ENCODE measurements at places on chromosomes 7 and 10. TPM values are rescaled to one million over a fixed set of nuclear protein-coding genes. Genes with fewer than 3 reads are reported as not detected.

GRCh38 chr7:132009778-132010177 lies 453.4 kb upstream of the PODXL start:
- DNase-seq = peak; percentile 55

DNA sequence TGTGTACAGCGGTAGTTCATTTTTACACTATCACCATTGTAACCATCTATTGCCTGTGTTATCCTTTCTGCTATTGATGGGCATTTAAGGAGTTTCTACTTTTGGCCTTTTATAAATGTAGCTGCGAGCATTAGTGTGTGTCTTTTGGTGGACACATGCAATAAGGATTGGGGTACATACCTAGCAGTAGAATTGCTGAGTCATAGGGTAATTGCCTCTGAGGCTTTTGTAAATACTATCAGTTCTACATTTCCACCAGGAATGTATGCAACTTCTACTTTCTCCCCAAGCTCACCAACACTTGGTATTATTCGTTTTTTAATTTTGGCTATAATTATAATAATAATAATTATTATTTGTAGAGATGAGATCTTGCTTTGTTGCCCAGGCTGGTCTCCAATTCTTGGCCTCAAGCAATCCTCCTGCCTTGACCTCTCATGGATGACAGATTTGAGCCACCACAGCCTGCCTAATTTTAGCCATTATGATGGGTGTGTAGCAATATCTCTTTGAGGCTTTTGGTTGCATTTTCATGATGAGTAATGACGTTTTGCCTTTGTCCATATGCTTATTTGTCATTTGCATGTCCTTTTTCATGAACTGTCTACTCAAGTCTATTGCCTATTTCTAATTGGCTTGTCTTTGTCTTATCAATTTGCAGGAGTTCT lies 277.0 kb downstream of the ACTR3B start:
- DNase-seq = no peak

The MBL2 gene
- not detected for total RNA-seq

- DNase-seq = no peak
Observed at GRCh38 chr7:143906151-143906550, 4.2 kb upstream of the TCAF1 start.

The FGF8 gene
- not detected for total RNA-seq

The ENKUR gene
- 0.36 TPM for total RNA-seq

The PPP1R17 gene
- total RNA-seq = not detected

- no peak for DNase-seq
Observed at GRCh38 chr10:61754587-61755550, 92.1 kb downstream of the CABCOCO1 start.

DNA sequence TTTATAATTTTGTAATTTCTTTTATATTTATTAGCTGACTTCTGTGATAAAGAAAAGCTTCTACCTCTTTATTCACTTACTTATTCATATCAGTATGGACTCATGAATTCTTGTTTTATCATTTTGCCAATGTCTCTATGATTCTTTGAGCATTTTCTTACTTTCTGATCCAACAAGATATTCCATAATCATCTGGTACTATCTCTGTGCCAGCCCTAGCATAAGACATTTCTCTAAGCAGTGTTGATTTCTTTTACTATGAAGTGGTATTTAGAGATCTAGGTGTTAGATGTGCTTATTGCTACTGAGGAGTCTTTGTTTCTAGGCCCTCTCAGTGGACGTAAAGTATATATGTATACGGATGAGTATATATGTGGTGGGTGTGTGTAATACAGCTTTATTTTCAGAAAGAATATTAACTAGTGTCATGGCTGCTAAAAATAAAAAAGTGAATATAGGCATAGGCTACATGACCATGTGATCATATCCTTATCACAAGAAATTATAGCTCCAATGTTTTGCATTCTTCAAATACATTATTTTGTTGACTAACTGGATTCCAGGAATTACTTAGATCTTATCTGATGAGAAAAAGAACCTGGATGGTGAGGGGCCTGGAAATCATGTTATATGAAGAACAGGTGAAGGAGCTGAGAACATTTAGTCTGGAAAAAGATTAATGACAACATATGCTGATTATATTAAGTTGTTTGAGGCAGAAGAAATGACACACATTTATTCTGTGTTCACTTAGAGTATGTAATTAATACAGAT lies 13.1 kb downstream of the PHTF2 start:
- no peak for DNase-seq

GRCh38 chr7:66050990-66051448 lies 24.6 kb upstream of the ASL start:
- DNase-seq = no peak

GRCh38 chr7:6205971-6206660 lies 66.3 kb downstream of the CYTH3 start:
- no peak for DNase-seq

The LIPF gene
- not detected for total RNA-seq

- DNase-seq = no peak
Observed at GRCh38 chr10:79178614-79179163, 109.9 kb downstream of the ZMIZ1 start.

The TYW1B gene
- 3.8 TPM for total RNA-seq

- no peak for DNase-seq
Observed at GRCh38 chr10:112370424-112370819, 3.5 kb upstream of the ACSL5 start.

DNA sequence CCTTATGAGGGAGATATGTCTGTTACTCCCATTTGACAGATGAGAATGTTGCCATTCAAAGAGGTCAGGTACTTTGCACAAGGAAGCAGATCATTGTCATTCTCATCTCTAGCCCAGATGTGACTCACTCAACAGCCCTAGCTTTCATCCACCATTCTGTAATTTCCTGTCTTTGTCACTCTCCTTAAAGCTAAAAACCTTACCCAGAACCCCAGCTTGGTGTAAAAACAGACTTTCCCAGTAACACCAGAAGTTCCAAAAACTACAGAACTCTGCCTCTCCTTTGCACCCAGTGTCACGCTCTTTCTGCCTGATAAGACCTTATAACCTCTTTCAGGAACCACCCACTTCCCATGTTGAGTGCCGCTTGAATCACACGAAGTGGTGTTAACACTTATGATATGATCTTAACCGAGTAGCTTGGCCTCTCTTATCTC lies 89.1 kb upstream of the SP4 start:
- no peak for DNase-seq

DNA sequence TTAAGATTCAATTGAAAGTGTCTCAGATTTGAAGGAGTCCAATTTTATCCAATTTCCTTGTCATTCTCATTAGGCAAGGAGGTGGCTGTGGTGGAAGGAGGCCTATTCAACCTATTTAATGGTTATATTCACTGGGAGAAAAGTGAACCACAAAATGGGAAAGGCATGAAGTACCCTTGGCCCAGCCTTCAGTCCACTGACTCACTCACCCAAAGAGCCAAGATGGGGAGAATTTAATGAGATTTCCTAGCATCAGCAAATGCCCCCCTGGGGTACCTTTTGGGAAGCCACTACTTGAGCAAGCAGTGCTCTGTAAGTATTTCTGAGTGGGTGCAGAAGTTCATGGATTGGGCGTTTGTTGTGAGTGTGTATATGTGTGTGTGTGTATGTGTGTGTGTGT lies 144.1 kb downstream of the NRP1 start:
- no peak for DNase-seq

DNA sequence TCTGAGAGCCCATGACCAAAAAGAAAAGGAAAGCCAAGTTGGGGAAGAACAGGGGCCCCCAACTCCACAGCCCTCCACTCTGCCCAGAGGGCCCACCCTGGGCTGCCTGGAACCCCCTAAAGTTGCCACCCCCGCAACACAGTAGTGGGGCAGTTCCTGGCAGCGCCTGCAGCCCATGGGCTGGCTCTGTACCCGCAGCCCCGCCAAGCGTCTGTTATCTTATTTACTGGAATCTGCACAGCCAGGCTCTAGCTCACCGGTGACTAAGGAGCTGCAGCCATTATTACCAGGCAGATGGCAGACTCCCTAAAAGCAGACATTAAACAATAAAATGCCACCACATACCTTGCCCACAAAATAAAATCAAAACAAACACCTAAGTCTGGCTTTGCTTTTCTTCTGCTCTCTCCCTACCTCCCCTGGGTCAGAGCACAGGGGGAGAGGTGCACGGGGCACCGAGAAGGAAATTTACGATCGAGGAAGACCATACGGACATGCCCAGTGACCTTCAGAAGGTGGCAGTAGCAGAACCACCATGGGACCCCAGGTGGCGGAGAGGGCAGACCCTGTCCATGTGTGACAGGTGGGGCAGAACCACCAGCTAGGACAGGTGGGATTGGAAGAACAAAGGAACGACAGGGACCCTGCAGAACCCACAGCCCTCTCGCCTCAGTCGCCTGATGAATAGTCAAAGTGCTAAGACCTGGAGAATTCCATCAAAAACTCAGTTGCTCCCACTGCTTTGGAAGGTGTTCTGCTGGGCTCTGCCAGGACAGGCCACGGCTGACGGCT lies 66.3 kb downstream of the PRKAG2 start:
- peak; percentile 44 for DNase-seq

DNA sequence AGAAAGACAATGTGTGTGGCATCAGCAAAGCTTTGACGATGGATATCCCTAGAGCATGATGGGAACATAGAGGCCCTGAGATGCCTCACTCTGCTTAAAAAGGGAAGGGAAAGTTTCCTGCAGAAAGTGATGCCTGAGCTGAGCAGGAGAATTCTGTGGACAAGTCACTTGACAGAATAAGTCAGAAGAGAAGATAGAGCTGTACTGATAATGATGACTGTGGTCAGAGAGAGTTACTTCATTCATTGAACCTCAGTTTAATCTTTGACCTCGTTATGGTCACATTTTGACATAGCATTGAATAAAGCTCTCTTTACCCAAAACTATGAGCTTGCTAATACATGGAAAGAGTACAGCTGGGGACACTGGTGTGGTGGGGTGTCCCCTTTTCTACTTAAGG lies 7.6 kb downstream of the CUBN start:
- DNase-seq = no peak

- no peak for DNase-seq
Observed at GRCh38 chr10:83333566-83333965, 805.7 kb upstream of the GHITM start.

DNA sequence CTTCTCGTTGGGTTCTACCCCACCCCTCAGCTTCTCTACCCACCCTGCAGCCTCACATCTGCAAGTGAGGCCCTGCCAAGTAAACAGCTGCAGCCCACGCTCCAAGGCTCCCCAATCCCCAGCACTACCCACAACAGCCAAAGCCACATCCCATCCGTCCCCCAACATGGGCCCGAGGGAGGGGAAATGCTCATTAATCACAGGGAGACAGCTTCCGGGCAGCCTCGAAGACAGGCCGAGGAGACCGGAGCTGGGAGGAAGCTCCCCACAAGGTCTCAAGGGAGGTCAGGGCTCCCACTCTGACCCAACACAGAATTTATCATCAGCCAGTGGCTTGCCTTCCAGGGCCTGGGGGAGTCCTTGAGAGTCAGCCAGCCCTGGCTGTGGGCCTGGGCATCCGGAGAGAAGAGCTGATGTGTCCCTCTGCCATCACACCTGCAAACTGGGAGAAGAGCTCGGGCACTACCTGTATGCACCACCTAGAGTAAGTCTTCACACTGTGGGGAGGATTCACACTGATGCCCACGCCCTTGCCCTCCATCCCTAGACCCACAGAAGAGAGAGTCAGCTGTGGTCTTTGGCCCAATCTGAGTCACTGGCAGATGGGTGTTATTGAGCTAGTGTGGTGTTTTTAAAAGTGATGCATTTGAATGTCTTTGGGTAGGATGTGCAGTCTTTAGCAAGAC lies 115.5 kb upstream of the ZMIZ1 start:
- no peak for DNase-seq

- DNase-seq = no peak
Observed at GRCh38 chr7:18693406-18693805, 197.9 kb downstream of the HDAC9 start.

DNA sequence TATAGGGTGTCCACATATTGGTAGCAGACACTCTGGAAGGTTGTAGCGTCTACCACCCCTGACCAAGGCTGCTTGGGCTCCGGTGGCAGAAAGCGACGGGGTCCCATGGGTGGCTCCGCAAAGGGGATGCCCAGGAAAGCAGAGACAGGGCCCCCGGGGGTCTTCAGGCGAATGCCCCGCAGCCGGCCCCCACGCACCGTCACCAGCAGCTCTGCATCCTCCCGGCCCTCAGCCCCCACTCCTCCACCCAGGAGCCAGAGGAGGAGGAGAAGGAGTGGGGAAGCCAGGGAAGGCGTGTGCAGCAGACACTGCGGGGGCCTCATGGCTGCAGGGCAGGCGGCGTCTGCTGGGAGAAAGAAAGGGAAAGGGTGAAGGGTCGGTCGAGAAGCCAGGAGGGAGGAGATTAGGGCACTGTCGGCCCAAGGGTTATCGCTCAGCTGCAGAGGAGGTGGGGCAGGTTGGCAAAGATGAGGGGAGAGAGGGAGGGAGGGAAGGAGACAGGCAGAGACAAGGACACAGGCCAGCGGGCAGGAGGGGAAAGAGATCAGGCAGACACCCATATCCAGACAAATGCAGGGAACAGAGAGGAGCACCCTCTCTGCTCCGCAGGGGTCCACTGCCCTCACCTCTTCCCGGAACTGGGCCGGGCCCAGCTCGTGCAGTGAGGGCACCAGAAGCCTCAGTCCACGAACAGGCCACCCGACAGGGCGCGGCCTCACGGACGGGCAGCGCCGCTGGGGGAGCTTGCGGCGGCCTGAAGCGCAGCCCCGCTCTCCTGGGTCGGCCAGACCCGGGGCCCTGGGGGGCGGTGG lies 1.6 kb downstream of the ACHE start:
- no peak for DNase-seq

DNA sequence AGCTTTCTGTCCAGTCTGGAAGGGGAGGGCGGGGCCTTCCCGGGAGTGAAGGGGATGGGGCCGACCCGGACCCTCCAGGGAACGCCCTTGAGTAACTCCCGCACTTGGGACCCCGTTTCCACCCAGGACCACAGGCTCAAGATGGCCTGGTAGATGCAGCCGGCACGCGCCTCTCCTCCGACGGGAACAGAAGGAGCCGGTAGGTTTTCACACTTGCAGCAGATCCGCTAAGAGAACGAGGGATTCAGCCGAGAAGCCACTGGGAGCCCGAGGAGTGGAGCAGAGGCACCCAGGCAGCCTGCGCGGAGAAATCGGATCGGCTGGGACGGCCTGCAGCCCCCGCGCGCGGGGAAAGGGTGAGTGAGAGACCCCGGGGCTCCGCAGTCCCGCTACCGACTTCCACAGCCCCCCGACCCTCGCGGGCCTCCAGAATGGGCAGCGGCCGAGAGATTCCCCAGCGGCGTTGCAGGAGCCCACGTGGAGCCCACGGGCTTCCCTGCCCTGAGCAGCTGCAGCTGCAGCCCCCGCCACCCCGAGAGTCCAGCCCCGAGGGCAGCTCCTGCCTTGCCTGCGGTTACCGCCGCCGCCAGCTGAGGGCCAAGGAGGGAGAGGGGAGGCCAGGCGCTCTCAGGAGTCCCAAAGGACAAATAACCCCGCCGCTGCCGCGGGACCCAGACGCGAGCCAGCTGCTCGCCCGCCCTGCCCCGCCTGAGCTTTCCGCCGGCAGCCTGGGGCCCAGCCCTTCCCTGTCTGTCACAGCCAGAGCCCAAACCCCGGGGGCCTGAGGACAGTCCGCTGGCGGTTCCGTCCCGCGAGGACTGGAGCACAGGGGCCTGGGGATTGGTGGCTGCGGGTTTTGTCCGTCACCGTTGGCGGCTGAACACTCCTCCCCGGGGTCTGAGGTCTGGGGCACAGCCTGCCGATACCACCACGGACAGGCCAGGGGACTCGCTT lies 21.8 kb downstream of the IFT22 start:
- no peak for DNase-seq

The PVRIG gene
- total RNA-seq = 2.1 TPM

Measured in aorta (tissue), 5 donors.